Right atrium auricular region (tissue), 2 donors: ENCODE measurements at places on chromosomes 1 and 21.
A peak's percentile ranks its signal among the peaks of the same experiment; 100 is the strongest.

DNA sequence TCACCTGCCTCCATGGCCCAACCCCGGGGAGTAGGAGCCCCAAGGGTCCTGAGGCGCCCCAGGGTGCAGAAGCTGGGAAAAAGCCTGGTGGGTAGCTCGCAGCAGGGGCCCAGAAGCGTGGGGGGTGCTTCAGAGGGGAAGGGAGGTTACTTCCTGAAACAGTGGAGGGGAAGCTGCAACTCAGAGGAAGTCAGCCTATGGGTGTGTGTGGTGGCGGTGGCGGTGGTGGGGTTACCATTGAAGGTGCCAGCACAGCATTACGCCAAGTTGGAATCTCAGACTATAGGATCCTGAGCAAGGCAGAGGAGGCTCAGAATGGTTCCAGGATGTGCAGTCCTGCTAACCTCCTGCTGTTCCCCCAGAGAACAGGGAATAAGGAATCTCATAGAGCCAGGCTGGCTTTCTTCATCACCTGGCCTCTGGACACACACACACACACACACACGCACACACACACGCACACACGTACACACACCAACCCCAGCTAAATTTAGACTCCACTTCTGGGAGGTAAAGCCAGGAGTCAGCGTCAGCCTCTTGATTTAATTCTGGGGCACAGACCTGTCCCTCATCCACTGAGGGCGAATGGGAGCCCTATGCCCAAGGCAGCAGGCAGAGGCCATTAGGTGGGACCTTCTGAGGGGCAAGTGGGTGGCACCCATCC is 1.3 kb downstream of the DENND4B start:
- DNase-seq: peak; percentile 69

DNA sequence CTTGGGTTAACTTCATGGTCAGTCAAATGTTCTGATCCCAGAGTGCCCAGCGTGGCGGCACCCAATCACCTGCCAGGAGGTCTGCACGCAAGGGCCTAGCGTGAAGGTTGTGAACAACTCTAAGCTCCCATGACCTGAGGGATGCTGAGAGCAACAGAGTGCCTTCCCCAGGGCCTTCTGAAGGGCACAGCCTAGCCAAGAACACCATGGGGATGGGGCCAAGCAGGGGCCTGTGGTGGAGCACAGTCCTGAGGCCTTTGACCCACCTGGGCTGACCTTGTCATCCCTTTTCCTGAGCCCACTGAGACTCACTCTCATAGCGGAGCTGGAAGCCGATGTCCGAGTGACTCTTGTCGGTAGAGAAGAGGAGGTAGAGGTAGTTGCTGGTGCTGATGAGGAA is 138.8 kb upstream of the HMGB4 start:
- DNase-seq: no peak

GRCh38 chr1:198798923-198799386 is 160.1 kb downstream of the PTPRC start:
- DNase-seq: no peak

DNA sequence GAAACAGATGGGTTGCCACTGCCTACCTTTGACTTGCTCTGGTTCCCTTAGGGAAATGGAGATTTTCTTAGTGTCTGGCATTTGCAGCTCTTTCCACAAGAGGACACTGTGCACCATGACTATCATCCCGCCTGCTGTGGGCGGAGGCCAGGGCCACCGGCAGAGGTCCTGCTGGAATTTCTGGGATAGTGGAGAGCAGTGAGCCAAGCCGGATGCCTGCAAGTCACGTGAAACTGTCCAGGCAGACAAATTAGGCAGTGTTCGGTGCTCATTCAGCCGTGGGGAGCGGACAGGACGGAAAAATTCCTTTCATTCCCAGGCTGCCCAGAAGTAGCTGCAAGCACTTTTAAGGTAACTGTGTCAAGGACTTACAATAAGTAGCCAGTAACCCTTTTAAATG is 43.4 kb downstream of the IGSF5 start:
- peak; percentile 85 for DNase-seq
